CD4-positive, alpha-beta T cell treated with Interferon gamma for 1 hour (primary cell): ENCODE measurements at places on chromosomes 1 and 21.

DNA sequence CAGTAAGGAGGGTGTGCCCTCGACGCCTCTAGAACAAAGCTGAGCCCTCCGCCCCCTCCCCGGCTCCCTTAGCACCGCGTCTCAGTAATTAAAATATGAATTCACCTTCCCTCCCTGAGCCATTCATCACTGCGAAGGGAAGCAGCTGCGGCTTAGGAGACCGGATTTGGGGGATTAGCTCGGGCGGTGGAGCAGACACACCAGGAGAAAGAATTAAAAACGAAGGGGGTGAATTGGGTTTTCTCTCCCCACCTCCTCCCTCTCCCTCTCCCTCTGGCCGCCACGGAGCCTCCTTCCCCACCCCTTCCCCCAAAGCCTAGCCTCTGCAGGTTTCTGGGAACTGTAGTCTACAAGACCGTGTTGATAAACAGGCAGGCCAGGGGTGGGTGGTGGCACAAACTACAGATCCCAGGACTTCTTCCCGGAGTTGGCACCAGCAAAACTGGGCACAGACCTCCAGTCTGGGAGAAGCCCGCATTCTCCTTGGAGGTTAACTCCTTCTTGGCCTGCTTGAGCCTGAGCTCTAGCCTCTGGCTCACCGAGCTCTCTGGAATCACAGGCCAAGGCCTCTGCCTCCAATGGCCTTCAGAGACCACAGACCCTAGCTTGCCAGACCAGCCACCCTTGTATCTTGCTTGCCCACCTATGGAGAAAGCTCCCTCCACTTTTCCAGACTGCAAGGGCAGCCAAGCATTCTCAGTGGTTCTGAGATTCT lies 10.8 kb downstream of the BLACAT1 start:
- DNase-seq: no peak

- DNase-seq: no peak
Measured at GRCh38 chr21:14875186-14875585, 189.6 kb downstream of the NRIP1 start.

DNA sequence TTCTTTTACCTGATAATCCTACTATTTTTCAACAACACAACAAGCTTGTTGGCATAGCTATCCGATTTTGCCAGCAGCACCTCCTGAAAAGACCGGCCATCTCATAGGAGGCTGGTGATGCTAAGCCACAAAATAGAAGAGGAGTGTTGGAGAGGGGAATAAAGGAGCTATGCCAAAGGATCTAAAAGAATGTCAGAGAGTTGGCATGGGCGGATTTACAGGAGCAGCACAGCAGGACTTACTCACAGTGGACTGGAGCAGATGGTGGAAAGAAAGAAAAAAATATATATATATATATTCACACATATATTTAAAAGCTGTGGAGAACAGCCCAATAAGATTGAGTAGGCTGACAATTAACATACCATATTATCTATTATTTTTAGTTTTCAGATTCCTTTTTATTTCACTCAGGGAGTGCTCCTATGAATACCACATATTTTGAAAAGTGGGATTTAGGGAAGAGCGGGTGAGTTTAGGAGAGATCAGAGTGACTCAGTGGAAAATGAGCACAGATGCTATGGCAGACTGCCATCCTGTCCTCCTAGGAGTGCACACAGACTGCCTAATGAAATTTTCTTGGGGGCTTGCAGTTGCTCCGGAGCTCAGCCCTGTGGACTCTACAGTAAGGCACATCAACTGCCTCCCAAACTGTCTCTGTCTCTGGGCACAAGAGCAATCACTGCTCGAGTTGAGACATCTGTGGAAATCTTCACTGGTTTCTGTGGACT lies 394.4 kb upstream of the CHRM3 start:
- DNase-seq: no peak

DNA sequence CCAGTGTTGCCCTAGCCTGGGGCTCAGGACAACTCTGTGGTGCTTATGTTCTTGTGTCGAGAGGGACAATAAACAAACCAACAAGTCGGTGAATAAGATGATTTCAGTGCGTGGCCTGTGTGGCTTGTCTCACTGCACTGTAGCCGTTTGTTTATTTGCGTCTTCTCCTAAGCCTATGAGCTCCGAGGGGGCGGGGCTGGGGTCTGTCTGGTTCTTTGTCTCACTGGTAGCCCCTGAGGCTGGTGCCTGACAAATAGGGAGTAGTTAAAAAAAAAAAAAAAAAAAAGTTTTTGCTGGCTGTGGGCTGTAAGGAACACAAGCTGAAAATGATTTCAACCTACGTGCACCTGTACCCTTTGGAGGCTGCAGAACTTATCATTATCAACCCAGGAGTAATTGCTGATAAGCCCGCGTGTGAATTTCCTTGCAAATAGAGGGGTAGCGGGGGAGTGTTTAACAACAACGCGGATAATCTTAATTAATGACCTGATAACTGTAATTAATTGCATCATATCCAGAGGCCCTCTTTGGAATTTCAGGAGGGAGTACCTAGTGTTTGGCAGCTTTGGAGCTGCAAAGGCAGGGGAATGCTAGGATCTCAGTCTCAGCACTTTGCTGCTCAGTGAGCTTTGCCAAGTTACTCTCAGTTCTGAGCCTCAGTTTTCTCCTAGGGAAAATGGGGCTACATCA lies 925 bp upstream of the ARHGEF10L start:
- no peak for DNase-seq

- no peak for DNase-seq
Measured at GRCh38 chr1:7609311-7609994, 161.6 kb upstream of the VAMP3 start.

- DNase-seq: no peak
Measured at GRCh38 chr1:44033756-44034155, 2.5 kb upstream of the SLC6A9 start.
